ENCODE measurements at places on chromosomes 5 and 9.

GRCh38 chr5:178673801-178674295 is 47.0 kb upstream of the CLK4 start:
- no peak for DNase-seq

DNA sequence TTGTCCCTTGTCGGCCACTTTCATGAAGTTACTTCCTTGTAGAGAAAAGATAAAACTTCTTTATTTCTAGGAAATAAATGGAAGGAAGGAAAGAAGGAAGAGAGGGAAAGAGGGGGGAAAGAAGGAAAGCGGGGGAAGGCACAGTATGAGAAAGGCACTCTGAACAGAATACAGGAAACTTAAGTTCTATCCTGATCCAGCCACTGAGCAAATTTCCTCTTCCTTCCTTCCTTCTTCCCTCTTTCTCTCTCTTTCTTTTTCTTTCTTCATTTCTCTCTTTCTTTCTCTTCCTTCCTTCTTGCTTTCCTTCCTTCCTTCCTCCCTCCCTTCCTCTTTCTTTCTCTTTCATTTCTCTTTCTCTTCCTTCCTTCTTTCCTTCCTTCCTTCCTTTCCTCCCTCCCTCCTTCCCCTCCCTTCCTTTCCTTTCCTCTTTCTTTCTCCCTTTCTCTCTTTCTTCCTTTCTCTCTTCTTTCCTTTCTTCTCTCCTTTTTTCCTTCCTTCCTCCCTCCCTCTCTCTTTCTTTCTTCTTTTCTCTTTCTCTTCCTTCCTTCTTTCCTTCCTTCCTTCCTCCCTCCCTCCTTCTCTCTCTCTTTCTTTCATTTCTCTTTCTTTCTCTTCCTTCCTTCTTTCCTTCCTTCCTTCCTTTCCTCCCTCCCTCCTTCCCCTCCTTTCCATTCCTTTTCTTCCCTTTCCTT is 240.2 kb upstream of the BRINP1 start:
- no peak for DNase-seq

DNA sequence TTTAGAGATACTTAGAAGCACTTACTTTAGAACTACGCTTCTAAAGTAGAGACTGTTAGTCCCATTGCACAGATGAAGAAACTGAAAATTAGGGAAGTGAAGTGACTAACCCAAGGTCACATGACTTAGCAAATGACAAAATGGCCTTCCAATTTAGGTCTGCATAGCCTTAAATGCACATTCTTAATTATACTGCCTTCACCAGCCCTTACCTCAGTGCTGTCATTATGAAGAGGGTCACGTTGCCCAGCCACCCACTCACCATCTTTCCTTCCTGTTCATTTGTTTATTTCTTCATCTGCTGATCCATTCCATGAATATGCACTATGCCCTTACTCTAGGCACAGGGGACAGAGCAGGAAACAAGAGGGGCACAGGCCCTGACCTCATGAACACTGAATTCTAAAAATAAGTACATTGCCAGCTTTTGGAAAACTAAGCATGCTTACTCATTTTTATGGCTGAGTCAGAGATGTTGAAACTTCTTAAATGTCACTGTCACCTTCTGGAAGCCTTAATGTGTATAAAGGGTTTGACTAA is 8.6 kb downstream of the HAVCR2 start:
- peak; percentile 80 for DNase-seq

GRCh38 chr5:180201051-180201987 is 7.7 kb downstream of the RASGEF1C start:
- DNase-seq = peak; percentile 48

DNA sequence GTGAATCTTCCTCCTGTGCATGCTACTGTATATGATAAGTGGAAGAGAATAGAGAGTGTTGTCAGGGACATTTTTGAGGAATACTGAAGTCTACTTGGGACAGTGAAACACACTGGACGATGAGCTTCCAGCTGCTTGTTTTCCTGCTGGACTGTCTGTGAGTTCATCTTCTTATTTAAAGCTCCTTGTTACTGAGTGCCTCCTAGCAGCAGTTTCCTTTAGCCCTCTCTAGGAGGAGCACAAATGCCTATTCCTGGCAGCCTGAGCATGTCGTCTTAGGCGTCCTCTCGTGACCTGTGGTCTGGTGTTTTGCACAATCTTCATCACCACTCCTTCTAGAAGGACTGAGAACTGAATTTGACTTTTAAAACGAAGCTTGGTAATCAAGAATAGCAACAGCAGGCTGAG is 43.8 kb downstream of the ANKRD33B start:
- no peak for DNase-seq

- no peak for DNase-seq
Observed at GRCh38 chr5:16074358-16074757, 105.2 kb downstream of the MARCHF11 start.

- no peak for DNase-seq
Observed at GRCh38 chr9:28050046-28050445, 476.8 kb upstream of the C9orf72 start.

DNA sequence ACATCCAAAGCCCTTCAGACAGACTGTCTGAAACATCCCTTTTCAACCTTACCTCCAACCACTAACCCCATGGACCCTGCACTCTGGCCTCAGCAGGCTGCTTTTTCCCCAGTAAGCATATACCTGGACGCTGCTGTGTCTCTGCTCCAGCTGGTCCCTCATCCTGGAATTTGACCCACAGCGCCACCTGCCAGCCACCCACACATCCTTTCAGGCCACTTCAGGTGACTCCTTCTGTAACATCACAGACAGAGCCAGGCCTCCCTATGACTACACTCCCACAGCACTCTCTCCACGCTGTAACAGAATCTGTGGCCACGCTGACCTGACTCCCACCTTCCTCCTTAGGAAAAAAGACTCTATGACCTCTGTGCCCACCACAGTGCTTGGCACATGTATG is 3.4 kb downstream of the MGAT1 start:
- peak; percentile 49 for DNase-seq

GRCh38 chr9:6562871-6563430 is 82.6 kb downstream of the GLDC start:
- DNase-seq = no peak

GRCh38 chr5:139757727-139758509 is 37.7 kb upstream of the PSD2 start:
- no peak for DNase-seq

DNA sequence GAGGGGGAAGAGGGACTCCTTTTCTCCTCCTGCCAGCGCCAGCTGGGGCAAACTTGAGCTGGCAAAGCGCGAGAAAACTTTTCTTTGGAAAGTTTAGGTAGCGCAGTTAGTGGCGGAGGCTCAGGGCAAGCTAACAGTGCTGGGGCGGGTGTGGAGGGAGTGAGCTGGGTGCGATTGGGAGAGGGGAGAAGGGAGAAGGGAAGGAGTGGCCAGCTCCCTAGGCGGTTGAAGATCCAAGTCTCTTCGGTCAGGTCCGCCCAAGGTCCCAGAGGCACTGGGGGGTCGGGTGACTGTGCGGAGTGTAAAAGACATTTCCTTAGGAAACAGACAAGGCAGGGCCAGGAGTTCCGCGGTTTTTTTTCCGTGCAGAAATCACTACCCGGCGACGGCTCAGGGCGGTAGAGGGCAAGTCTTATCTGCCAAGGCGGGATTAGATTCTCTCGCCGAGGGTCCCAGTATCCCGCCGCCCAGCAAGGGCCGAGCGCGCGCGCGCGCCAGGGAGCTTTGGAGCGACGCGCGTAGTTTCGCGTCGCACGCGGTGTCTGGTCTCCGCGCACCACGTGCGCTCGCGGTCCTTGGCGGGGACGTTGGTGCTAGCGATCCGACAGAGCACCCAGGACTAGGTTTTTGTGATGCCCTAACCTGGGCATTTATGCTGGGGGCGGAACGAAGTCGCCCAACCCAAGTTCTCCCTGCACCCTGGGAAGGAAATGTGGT is 33.6 kb upstream of the NFIB start:
- DNase-seq = peak; percentile 10

DNA sequence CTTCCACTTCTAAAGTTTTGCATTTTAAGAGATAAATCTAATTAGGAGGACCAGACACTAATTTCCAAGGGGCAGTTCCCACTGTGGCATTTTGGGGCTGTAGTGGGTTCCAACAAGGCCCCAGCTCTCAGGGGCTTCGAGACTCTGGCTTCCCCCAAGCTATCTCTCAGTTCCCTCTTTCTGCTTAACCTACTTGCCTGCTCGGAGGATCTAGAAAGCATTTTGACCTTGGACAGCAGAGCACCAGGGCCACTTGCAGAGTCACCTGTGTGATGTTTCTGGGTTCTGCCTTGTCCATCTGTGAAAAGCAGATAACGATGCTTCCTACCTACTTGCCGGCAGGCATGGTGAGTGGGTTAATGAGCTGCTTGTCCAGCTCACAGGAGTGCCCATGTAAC is 175.4 kb downstream of the MED10 start:
- DNase-seq = no peak

DNA sequence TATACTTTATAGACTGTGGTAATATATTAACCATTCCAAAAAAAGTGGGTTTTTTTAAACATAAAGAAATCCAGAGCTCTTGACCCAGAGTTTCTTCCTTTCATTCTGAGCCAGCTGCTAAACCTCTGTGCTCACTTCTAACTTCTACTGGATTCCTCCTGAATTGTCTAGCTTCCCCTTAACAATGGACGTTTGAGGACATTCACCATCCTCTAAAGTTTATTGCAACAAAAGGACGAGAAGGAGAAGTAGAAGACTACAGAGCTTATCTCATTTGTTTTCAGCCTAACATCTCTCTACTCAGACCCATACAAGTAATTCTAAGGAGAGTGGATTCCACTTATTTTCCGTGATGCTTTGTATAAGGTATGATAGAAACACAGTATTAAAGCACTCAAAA is 284.2 kb downstream of the MAST4 start:
- no peak for DNase-seq

DNA sequence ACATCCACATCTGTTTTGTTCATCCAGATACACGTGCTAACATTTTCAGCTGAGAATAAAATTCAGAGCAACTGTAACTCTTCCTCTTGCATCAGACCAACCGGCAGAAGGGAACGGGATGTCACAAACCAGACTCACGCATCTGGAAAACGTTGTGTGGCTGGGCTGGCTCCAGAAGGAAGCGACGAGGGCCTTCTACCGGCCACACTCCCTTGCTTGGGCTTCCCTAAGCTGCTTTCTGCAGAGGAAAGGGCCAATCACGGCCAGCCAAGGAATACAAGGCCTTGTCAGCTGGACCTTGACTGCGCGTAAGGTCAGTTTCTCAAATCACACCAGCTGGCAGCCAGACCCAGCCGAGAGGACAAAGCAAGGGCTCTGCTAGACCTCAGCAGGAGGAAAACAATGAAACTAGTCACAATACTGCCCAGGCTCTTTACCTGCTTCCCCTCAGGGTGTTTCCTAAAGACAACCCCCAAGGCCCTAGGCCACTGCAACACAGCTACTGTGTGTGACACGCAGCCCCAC is 106.1 kb downstream of the THBS4 start:
- DNase-seq = no peak

DNA sequence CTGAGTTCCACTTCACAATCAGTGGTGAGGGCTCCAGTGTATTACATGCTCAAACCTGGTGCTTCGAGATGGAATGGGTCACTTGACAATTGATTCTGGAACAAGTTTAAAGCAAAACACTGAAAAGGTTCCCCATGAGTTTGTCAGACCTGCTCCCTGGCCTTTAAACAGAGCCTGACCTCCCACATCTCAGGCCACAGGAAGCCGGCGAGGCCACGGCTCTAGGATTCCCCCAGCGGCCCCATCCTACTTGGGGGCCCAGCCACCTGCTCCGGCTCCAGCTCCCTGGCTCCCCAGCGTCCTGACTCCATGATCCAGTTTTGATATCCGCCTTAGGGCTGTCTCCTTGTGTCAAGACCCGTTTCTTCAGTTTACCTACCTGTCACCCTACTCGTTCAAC is 62.0 kb downstream of the TTLL11 start:
- DNase-seq = no peak

GRCh38 chr9:117008876-117009275 is 321.8 kb downstream of the TRIM32 start:
- DNase-seq = no peak

DNA sequence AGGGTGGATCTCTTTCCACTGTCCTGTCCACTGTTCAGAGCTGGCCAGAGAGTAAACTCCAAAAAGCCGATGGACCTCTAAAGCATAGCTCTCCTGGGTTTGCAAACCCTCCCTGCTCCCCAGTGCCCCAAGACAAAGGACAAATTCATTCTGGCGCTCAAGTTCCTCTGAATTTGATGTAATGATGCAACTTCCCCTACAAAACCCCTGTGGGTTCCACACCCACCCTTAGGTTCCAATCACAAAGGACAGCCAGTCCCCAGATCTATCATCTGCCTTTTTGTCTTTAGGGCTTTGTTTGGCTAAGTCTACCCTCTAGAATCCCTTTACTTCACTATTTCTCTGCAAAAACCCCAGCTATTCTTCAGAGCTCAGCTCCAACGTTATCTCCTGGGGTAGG is 57.4 kb upstream of the SLC25A51 start:
- no peak for DNase-seq

GRCh38 chr5:21398511-21398910 is 1410.5 kb upstream of the CDH18 start:
- DNase-seq = no peak

- DNase-seq = no peak
Observed at GRCh38 chr5:8176101-8176693, 307.2 kb downstream of the MTRR start.

GRCh38 chr5:16733331-16734006 is 116.7 kb upstream of the RETREG1 start:
- no peak for DNase-seq

DNA sequence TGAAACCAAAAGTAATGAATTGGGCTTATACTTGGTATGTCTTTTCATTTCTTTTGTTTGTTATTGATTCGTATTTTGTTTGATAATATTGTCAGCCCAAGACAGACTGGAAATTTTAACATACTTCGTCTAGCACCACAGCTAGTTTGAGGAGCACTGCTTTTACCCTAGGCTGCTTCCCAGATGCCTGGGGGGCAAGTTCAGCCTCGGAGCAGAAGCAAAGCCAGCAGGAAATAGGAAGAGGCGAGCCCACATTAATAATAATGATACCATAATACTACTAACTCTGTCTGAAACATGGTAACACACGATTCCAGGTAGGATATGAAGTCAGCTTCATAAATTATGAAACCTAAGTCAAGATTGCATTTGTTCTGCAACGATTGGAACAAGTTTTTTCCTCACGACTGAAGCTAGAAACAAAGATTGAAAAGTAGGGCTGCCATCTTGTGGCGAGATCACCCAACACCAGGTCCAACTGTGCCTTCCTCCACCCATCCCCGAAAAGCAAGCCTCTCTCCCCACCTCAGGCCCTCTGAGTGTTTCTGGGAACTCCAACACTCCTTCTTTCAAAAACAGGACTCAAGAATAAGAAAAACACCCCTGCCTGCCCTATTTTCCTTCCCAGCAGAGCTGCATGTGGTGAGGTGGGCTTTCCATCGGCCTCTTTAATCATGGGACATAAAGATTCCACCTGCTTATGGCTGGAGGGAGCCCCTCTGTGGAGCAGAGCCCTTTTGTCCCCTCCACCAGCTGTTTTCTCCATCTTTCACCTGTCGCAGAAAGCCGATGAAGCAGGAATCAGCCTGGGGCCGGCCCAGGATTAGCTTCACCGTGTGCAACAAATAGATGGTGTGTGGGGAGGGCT is 236.4 kb downstream of the CAAP1 start:
- peak; percentile 44 for DNase-seq

GRCh38 chr9:2154731-2155130 is 139.6 kb downstream of the SMARCA2 start:
- DNase-seq = no peak
